ENCODE measurements at places on chromosomes 6 and 20. TPM values are rescaled to one million over a fixed set of nuclear protein-coding genes. Genes with fewer than 3 reads are reported as not detected.

Gene ZC3H12D
- total RNA-seq, result 0.16 TPM

Gene NRSN2
- 18.8 TPM for total RNA-seq

Gene CD93
- 0.03 TPM for total RNA-seq

Gene CENPW
- total RNA-seq, result 28.5 TPM

DNA sequence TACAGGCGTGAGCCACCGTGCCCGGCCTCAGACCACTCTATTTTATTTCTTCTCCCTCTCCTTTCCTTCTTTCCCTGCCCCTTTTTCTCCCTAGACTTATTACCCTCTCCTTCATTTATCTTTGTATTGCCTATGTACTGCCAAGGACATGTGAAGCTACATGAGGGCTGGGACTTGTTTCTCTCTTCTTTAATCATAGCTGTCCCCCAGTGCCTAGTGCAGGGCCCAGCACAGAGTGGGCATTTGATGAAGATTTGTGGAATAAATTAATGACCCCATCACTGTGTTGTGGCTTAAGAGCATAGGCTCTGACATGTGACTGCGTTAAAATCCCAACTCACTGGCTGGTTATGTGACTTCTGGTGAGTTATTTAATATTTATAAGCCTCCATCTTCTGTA, 6.0 kb downstream of the DOK5 start:
- no peak for DNase-seq

DNA sequence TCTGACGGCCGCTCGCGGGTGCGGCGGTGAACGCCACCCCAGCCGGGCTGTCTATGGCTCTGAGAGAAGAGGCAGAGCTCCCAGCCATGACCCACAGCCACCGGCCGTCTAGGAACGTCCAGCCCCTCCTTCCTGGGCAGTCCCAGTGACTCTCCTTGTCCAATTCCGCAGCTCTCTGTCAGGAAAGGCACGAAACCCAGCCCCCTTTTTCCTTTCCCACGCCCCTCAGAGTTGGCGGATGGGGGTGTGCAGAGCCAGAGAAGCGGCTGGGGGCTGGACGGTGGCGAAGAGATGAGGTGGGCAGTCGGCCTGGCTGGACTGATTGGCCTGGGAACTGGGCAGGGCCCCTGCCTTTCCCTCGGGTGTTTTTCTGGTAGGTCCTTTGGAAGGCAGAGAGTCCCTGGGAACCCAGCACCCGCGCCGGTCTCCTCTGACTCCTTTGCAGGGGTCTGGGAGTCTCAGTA, 1.5 kb downstream of the EBF4 start:
- no peak for DNase-seq

DNA sequence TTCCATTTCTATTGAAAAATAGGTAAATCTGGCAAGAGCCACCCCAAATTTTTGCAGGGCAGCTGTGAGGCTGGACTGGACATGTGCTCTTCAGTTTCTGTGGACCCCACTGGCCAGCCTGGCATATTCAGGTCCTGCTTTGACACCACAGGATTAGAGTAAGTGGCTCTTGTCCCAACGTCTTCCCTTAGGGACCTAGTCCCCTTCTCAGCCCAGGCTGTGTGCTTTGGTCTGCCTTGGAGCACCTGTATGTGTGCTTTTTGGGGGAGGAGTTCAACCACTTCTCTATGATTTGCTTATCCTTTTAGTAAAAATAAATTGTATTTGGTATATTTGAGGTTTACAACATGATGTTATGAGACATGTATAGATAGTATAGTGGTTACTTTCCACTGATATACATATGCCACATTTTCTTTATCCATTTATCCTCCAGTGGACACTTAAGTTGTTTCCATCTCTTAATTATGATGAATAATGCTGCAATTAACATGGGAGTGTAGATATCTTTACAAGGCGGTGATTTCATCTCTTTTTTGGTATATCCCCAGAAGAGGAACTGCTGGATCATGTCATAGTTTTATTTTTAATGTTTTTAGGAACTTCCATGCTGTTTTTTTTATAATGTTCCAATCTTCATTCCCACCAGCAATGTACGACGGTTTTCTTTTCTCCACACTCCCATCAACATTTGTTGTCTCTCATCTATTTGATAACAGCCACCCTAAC, 167.8 kb upstream of the UST start:
- DNase-seq, result no peak

DNA sequence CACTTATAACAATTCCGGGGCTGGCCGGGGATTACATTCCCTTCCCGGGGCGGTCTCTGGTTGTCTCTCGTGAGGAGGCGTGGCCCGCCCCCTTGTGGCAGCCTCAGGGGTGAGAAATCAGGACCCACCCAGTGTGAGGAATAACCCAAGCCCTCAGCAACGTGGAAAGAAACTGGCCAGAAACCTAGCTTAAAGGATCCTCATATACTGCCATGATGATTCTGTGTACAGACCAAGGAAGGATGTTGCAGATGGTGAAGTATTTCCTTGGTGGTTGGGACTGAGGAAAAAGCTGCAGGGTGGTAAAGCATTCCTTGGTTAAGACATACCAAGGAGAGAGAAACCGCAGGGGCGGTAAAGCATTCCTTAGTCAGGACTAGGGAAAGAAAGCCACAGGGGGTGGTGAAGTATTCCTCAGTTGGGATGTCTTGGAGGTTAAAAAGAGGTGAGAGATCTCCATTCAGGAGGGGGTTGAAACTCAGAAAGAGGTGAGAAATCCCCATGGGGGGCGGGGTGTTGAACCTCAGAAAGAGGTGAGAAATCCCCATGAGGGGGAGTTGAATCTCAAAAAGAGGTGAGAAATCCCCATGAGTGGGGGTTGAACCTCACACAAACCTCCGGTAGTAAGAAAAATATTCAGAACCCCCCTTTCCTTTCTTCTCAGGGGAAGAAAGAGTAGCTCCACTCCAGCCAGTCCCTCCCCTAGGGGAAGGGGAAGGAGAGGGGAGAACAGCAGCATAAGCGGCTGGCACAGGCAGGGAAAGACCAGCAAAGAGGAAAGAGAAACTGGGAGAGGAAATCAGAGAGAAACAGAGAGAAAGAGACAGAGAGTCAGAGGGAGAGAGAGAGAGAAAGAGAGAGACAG, 238.1 kb downstream of the RNGTT start:
- peak; percentile 88 for DNase-seq

- no peak for DNase-seq
These were observed 491.9 kb upstream of the SOX4 start for GRCh38 chr6:21101694-21102093.

DNA sequence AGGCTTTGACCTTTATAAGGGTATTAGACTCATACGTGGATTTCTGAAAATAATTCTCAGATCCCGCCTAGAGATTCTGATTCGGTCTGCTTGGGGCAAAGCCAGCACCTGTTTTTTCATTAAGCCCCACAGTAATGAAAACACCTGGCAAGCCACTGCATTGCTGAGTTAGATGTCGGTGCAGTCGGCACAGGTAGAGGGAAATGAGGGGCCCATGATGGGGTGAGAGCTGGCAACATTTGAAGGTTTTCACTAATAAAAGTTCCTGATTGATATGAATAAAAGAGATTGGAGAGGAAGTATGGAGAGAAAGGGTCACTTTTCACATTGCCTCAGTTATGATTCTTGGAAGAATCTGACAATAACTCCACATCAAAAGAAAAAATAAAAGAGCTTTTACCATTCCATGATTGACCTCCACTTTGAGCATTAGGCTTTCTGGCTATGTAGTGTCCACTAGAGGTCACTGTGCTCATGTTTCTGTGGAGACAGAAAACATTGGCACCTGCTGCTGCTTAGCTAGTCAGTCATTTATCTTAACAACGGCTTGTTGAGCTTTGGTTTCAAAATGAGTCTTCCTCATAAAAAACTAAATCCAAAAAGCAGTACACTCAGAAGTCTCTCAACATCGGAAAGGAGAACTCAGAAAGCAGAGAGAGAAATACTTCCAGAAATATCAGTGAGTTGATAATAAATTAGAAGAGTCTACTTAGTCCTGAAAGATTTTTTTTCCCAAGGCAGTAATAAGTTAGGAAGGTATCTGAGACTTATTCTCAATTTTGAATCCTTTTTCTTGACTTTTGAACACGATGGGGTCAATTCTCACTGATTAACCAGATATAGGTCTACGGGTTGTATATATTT, 53.3 kb upstream of the KLHL31 start:
- DNase-seq, result peak; percentile 51

DNA sequence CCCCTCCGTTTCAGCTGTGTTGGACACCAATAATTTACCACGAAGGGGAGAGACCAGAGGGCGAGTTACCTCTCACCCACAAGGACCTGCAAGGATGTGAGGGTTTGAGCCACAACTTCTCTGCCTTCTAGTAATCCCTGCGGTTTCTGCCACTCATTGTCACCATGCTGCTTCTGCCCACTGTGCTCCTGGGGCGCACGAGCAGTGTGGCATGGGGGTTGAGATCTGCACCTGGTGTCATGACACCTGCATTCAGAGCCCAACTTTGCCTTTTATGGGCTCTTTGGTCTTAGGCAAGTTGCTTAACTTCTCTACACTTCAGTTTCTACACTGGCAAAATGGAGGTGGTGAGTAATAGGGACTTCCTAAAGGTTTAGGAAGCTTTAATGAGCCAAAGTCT, 84.9 kb downstream of the SOBP start:
- no peak for DNase-seq

- no peak for DNase-seq
These were observed 9.2 kb downstream of the SLCO4A1 start for GRCh38 chr20:62651285-62652021.

DNA sequence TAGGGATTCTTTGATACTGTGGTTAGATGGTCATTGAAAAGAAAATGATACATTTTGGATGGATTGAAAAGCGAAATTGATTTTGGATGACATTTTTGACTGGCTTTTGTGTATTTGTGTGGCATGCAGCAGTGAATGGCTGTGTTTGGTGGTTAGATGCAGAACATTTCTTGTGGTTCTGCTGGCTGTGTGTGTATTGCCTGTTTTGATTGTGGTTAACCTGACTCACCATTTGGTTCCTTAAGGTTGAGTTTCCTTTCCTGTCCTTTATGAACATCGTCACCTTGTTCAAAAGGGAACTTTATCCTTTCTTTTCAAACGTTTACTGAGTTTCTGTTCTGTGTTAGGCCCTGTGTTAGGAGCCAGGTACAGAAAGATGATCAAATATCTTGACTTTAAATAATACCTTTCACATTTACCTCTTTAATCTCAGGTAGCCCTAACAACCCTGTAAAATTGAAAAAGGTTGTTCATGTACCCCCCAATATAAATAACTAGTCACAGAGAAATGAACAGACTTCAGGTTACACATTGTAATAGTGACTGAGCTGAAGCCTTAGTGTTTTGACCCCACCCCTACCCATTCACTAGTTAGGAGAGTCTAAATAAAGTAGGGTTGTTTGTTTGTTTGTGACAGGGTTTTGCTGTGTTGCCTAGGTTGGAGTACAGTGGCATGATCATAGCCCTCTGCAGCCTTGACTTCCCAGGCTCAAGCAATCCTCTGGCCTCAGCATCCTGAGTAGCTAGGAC, 23.8 kb downstream of the ANKS1A start:
- DNase-seq, result peak; percentile 90

DNA sequence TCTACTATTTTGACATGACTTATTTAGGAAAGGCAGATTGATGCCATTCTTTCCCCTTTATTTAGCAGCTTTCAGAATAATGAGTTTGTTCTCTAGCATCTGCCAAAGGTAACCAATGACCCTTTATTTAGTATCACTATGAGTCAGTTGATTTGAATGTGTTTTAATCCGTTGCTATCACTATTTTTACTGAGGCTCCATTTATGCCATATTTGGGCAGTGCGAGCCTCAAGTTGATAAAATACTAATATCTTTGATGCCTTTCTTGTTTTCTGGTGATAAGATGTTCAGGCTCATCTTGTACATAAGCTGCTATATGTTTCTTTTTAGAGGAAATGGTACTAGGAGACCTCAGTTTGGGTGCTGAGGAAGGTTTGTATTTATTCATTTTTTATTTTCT, 15.6 kb upstream of the NOTCH4 start:
- DNase-seq, result no peak

DNA sequence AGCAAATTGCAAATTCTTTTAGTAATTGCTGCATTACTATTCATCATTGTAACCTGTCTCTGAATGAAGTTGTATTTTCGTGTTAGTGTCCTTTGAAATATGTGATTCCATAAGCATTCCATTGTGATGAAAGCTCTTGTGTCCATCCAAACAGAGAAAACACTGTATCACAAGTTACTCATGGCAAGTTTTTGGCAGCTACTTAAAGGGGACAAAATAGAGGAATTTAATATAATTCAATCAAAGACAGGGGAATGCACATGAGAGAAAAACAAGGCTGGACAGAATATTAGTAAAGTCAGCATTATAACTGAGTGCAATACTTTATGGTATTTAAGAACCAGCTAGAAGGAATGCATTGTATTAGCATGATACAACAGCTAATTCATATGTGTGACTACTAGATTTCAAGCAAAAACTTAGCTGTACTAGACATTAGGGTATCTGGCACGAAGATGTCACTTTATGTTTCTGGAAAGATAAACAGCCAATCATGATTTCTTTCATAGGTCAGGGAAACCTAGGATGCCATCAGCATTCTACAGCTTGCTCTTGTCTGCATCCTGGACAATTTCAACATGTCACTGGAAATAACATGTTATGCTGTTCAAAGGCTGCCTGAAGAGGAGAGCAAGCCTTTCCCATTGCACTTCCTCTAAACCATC, 270.6 kb upstream of the MARCKS start:
- peak; percentile 21 for DNase-seq

- DNase-seq, result no peak
These were observed 474.1 kb downstream of the CD109 start for GRCh38 chr6:74170118-74170517.

- DNase-seq, result peak; percentile 90
These were observed 2.5 kb downstream of the ZSCAN26 start for GRCh38 chr6:28269492-28269891.

GRCh38 chr6:25447570-25447929, 168.4 kb downstream of the CARMIL1 start:
- peak; percentile 16 for DNase-seq

DNA sequence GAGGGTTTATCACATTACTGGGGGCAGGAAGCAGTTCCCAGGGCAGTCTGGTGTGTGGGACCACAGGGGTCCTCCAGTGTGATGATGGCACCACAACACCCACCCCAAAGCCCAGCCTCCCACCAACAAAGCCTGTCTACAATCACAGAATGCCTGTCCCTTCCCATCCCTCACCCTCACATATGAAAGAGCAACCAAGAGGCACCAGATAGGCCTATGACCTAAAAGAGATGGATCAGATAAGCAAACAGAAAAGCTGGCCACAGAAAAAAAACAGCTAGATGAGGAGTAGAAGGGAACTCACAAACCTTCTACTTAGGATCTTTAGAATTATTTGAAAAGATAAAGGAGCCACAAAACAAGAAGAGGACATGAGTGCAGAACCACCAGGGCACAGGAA, 54.3 kb downstream of the SERAC1 start:
- DNase-seq, result no peak

DNA sequence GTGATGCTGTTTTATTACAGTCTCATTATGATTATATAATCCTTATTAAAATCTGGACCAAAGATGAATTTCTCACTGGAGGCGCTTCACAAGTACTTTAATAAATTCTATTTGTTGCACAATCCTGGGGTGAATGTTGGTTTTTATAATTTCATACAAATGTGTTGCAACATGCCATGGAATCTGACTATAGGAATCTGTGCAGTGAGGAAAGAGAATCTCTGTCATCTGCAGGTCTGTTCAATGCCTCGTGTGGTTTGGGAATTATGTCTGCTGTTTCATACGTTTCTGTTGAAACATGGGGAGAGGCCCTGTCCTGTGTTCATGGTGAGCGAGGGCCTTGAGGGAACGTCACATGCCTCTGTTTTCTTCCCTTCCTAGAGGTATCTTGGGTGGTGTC, 277.3 kb downstream of the CDH4 start:
- DNase-seq, result no peak
